Immature natural killer cell (primary cell): ENCODE measurements at places on chromosomes 6 and 20. TPM values are rescaled to one million over a fixed set of nuclear protein-coding genes. Genes with fewer than 3 reads are reported as not detected.

GRCh38 chr6:124738482-124738881 is 223.8 kb upstream of the RNF217 start:
- no peak for DNase-seq

- DNase-seq: no peak
These were observed 118.3 kb upstream of the GGTLC1 start for GRCh38 chr20:24106801-24107445.

- DNase-seq: no peak
These were observed 780.9 kb downstream of the QKI start for GRCh38 chr6:164195278-164195941.

Gene SPATA25
- polyA plus RNA-seq: not detected

DNA sequence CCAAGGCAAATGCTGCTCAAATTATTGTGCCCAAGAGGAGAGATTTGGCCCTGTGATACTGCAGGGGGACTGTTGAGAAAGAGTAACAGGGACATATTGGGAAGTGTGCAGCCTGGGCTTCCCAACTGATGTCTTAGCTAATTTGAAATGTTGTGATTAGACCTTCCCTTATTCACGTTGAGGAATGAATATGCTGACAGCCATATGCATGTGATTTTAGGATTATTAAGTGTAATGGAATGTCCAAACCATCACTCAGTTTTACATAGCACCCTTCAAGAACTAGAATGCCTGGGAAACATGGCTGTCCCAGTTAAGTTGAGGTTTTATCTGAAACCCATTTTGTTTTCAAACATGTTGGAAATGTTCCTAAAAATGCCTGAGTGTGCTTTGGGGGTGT is 81.4 kb downstream of the CARMIL1 start:
- DNase-seq: no peak

DNA sequence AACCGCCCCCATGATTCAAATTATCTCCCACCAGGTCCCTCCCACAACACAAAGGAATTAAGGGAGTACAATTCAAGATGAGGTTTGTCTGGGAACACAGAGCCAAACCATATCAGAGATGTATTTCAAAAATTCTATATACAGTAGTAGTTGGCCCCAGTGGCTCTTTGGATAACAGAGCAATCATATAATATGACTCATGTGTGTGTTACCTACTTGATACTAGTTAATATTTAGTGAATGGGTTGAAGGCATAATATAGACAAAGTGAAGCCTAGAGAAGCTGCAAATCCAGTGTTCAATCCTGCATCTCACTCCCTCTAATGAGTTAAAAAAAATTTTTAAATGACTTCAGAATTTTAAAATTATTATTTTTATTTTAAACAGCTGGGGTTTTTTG is 43.2 kb downstream of the KAT14 start:
- no peak for DNase-seq

Gene HTR1B
- polyA plus RNA-seq: not detected

DNA sequence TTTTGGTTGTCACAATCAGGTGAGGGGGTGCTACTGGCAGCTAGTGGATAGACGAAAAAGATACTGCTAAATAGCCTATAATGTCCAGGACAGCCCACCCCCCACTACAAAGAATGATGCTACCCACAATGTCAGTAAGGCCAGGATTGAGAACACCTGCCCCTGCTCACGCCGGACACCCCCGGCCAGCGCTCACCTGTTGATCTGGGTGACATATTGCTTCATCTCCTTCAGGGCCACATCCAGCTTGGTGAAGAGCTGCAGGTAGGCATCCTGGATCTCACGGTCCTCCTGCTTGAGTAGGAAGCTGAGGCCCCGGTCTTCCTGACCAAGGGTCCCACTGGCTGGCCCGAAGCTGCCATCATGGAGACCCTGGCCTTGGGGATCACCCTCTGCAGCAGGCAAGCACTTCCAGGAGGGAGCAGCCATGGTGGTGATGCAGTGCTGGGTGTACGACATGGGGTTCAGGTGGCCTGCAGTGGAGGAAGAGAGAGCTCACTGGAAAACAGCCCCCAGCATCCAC is 178.6 kb downstream of the PREX1 start:
- no peak for DNase-seq

DNA sequence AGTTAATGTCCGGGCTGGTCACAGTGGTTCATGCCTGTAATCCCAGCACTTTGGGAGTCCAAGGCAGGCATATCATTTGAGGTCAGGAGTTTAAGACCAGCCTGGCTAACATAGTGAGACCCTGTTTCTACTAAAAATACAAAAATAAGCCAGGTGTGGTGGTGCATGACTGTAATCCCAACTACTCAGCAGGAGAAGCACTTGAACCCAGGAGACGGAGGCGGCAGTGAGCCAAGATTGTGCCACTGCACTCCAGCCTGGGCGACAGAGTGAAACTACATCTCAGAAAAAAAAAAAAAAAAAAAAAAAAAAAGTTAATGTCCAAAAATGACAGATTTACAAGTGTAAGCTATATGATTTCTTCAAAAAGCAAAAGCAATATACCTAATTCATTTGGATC is 124.9 kb downstream of the CCDC170 start:
- DNase-seq: no peak

GRCh38 chr6:44599672-44600071 is 212.2 kb downstream of the CDC5L start:
- DNase-seq: no peak

DNA sequence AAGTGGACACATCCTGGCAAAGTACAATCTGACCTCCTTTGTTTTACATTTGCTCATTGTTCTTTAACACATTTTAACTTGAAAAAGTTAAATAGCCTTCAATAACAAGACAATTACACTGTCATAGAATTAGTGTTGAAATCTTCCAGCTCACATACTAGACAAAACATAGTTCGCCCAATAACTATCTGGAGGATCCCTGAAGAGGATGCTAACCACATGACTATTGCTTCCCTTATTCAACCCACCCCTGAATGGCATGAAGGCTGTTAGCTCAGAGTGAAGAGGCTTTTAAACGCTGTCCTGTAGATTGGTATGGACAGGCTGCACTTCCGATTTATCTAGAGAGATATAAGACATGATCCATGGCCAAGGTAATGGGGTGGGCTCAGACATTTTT is 15.0 kb upstream of the DSE start:
- DNase-seq: no peak

DNA sequence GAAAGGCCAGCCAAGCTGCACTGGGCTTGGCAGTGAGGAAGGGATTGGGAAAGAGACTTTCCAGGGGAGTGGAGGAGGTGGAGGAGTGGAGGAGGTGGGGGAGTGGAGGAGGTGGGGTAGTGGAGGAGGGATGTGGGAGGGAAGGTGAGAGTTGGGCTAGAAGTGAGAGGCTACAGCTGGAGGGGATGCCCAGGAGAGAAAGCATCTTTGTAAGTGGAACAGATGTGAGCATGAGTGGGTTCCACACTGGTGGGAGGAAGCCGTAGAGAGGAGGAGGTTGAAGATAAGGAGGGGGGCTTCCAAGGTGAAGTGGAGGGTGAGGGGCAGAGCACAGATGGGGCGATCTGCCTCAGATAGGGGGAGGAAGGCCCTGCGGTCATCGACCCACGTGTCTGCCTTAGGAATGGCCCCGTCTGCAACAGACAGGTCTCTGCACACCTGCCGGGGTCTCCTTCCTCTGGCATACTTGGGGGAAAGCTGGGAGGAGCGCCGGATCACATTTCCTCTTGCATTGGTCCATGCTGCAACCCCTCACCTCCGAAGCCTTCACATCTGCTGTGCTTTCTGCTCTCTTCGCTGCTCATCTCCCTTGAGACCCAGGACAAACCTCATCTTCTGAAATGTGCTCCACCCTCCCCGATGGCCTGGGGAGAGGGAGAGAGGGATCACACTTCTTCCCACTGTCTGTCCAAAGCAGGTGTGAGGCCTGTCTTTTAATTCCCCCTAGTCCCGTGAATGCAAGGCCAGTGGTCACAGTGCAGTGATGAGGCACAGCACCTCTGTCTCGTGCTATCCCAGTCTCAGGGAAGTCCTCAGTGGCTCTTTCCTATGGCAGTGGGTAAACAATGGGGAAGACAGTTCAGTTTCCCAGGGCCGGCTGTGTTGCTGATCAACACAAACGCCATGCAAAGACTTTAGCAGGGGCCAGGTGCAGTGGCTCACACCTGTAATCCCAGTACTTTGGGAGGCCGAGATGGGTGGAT is 48.6 kb upstream of the SNX9 start:
- no peak for DNase-seq

DNA sequence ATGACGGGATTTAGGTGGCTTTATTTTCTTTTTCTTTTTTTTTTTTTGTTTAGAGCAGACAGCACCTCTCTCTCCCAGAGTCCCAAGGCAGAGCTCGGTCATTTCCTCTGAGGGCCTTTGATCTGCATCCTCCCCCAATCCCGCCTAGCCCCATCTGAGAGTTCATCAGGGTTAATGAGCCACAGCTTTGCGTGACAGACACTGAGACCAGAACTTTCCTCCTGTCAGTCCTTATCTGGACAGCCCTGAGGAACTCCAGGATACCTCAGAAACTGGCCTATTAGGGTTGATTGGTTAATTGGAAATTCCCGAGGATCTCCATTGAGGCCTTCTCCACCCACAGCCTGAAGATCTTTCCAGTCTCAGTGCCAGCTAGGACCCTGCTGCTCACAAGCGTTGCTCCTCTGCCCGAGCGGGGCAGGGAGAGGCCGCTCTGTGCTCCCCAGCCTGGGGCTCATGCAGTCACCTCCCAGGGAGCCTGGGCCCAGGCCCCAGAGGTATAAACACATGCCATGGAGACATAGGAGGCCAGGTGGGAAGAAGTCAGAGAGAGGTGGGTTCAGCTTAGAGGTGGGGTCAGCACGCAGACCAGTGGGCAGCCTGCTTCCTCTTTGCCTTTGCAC is 1.4 kb upstream of the LRRN4 start:
- no peak for DNase-seq

Gene KCNK15
- not detected for polyA plus RNA-seq
